ENCODE measurements at places on chromosomes 2 and 18. TPM values are rescaled to one million over a fixed set of nuclear protein-coding genes. Genes with fewer than 3 reads are reported as not detected.

GRCh38 chr2:59947917-59948541 lies 605.4 kb downstream of the BCL11A start:
- DNase-seq = no peak
- H3K36me3 ChIP-seq = no peaks in the 10 kb centered on the region
- no peak overlapping the region for H3K4me3 ChIP-seq
- no peak overlapping the region for H3K27ac ChIP-seq
- no peaks in the 10 kb centered on the region for H3K4me1 ChIP-seq

The SNTG2 gene
- polyA plus RNA-seq = not detected

- H3K4me1 ChIP-seq = peaks cover 2% of the 10 kb centered on the region
- no peak overlapping the region for H3K27ac ChIP-seq
- H3K27me3 ChIP-seq = no peaks in the 10 kb centered on the region
- no peak overlapping the region for H3K4me3 ChIP-seq
These were observed 27.2 kb downstream of the CD28 start for GRCh38 chr2:203733684-203734083.

GRCh38 chr2:226703514-226703913 lies 96.1 kb downstream of the IRS1 start:
- no peaks in the 10 kb centered on the region for H3K27me3 ChIP-seq
- DNase-seq = no peak
- H3K4me1 ChIP-seq = no peaks in the 10 kb centered on the region
- H3K36me3 ChIP-seq = no peaks in the 10 kb centered on the region
